ENCODE measurements at places on chromosomes 7 and 10.

- no peak for DNase-seq
These were observed 452.0 kb downstream of the TFEC start for GRCh38 chr7:115578576-115578975.

- no peak for DNase-seq
These were observed 1123.9 kb downstream of the CNTNAP2 start for GRCh38 chr7:147240468-147240867.

GRCh38 chr7:55567571-55567970, 4.7 kb downstream of the VOPP1 start:
- DNase-seq = no peak

DNA sequence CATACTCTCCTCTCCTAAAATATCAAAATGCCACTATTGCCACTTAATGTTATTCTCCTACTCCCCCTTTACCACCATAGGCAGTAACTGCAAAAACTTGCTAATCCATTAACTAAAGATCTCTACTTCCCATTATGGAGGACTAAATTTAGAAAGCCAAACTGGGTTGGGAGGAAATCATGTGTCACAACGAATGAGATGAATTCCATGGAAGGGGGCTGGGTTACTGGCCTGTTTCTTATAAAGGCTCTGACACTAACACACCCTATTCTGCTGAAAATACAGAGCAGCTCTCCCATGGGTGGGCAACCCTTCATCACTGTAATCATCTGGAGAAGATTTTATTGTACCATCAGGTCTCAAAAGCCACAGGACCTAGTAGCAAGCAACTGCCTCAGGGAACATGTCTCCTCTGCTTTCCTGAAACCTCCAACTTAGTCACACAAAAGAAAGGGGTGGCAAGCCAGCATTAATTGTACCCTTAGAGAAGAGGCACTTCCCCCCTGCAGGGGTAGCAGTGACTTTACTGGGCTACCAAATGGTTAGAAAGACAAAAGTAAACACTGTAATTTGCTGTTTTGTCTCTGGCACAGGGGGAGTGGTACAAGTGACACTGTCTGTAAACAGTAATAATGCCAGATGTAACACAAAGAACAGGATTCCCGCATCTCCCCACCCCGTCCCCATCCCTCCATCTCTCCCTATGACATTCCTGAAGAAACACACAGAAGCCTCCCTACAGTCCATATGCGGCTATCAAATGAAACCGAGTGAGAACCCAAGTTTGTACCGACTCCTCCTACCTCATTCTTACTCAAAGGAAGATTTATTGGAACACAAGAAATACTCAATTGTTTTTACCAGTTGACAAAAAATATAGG, 81.6 kb downstream of the ARMH3 start:
- DNase-seq = no peak

DNA sequence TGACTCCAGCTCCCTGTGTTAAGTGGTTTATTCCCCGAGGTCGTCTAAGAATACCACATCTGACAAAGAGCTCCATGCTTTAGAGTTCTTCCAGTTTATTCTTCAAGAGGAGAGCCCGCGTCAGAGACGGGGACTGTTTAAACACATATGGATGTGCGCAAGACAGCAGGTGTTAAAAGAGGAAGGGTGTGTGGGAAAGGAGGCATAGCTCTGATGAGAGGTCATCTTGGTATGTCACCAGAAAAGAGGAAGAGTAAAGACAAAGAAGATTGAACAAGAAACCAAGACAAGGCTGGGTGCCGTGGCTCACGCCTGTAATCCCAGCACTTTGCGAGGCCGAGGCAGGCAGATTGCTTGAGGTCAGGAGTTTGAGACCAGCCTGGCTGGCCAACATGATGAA, 258.7 kb downstream of the CCDC3 start:
- no peak for DNase-seq

GRCh38 chr7:46716926-46717325, 795.9 kb upstream of the IGFBP3 start:
- no peak for DNase-seq

DNA sequence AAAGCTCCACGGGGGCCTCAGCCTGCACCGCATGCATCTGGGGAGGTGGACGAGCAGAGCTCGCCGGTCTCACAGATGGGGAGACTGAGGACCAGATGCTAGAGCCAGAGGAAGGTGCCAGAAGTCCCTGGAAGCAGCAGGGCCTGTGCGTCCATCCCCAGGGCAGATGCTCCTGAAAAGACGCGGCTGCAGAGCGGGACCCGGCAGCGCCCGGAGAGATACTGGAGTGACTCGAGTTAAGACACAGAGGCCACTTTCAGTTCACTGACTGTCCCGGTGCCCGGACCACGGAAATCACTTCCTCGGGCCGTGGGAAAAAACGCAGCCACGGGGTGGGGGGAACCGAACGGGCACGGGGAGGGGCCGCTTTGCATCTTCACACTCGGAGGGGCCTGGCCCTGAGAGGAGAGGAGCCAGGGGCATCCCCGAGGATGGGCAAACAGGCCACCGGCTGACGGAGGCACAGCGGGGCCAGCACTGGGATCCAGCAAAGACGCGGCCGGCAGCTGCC, 85.4 kb downstream of the FOXL3 start:
- DNase-seq = no peak

Data from activated CD4-positive, alpha-beta T cell treated with anti-CD3 and anti-CD28 coated beads for 1 hour (primary cell).